ENCODE measurements at places on chromosomes 4 and X.

DNA sequence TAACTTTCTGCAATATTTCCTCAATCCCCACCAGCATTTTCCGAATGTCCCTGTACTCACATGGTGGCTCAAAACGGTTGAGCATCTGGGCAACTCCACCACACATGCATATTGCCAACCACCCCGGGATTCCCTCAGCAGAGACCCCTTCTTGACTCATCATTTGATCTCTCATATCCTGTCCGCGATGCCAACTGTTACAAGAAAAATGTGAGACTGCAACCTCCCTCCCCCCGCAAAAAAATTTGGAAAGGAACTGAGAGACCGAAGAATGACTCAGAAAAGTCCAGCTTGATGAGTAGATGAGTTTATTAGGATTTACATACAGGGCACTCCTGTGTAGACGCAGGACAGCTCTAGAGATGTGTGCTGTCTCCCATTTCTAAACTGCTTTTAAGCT lies 561.4 kb downstream of the ZIC3 start:
- no peak for DNase-seq

DNA sequence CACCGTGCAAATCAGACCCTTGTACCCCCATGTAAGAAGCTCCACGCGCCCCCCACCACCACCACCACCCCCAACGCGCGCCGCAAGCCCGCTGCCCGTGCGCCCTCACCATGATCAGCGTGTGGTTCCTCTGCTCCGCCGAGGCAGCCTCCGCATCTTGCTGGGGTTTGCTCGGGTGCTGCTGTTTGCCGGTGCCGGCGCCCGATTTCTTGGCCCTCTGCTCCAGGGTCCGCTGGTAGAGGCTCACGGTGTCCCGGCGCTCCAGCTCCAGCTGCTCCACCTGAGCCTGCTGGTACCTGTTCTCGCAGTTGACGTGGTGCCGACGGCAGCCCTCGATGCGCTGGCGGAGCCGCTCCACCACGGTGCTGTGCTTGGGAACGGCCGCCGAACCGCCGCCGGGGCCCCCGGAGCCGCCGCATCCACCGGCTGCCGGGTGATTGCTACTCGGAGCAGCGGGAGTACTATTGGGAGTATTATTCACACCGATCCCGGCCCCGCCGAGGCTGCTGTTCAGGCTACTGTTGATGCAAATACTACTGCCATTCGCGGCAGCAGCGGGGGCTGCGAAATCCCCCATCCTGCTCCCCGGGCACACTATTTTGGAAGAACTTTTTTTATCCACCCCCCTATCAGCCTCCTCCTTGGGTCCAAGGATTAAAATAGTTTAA lies 1.1 kb downstream of the MAML3 start:
- DNase-seq = peak; percentile 66

- DNase-seq = no peak
These were observed 291.5 kb upstream of the SMIM31 start for GRCh38 chr4:164462471-164462870.

DNA sequence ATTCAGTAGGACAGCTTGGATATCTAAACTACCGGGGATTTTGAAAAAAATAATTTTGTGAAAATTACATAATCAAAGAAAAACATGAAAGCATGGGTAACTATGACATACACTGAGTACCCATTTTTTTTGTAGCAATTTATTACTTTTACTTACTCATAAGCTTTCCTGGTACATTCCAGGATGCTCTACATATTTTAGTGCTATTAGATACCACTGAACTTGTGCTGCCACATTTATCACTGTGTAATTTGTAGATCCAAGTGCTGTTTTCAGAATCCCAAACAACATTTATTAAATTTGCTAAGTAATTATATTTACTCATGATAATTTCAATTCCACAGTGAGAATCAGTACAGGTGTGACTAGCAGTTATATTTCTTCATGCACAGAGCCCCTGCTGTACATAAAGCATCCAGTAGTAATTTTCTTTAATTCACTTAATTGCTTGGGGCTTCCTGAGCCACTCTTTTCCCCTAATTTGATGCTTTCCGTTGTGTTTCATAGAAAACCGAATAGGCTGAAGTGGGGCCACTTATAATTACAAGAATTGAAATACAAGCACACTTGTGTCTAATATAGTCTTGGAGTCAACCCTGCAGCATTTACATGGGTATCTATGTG lies 2254.4 kb downstream of the ARAP2 start:
- no peak for DNase-seq

DNA sequence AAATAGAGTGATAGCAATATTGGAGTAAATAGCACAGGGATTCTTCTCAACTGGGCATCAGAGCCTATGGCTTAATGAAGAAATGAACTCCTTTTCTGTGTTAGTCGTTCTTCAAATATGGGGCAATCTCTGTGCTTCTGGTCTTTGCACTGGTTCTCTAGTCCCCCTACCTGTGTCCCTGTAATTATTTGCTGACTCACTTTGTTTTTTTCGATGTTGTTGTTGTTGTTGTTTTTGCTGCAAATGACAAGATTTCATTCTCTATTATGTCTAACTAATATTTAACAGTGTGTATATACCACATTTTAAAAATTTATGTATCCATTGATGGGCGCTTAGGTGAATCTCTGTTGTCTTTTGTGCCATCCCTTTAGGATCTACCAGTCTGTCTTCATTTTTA lies 2137.8 kb upstream of the TENM3 start:
- DNase-seq = no peak

- DNase-seq = no peak
These were observed 1.0 kb downstream of the PRDX4 start for GRCh38 chrX:23668335-23668734.

DNA sequence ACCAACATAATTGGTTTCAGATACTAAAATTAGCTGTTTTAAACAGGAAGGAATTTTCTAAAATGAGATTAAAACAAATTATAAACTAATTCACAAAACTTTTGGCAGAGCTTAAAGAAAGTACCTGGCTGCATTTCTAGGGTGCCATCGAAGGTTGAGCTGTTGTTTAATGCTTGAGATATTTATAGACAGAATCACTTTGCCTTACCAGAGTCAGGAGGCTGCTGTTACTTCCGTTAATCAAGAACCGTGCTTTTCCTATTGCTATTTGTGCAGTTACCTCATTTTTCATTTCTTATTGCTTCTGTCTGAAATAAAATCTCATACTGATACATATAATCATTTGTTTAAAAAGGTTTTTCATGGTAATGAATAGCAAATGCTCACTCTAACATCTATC lies 242.9 kb downstream of the TECRL start:
- no peak for DNase-seq

DNA sequence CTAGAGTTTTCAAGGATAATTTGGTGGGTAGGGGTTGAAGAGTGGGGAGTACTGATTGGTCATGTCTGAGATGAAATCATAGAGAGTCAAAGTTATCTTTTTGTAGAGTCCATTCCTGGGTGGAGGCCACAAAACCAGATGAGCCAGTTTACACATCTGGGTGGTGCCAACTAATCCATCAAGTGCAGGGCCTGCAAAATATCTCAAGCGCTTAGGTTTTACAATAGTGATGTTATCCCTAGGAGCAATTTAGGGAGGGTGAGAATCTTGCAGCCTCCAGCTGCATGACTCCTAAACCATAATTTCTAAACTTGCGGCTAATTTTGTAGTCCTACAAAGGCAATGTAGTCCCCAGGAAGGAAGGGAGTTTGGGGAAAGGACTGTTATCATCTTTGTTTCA lies 988.3 kb upstream of the LCORL start:
- no peak for DNase-seq

GRCh38 chr4:22650771-22651170 lies 42.0 kb upstream of the GBA3 start:
- DNase-seq = no peak

GRCh38 chr4:155608225-155608885 lies 58.3 kb upstream of the GUCY1A1 start:
- DNase-seq = no peak

- DNase-seq = peak; percentile 34
These were observed 20.1 kb upstream of the FGFR3 start for GRCh38 chr4:1772853-1773538.

All from pancreas (tissue), 10 donors.